Activated T-cell treated with anti-CD3 and anti-CD28 coated beads, Interleukin-2, amount 50 U/mL, for 4 hours (primary cell): ENCODE measurements at places on chromosomes 2 and 18. TPM values are rescaled to one million over a fixed set of nuclear protein-coding genes. Genes with fewer than 3 reads are reported as not detected.

DNA sequence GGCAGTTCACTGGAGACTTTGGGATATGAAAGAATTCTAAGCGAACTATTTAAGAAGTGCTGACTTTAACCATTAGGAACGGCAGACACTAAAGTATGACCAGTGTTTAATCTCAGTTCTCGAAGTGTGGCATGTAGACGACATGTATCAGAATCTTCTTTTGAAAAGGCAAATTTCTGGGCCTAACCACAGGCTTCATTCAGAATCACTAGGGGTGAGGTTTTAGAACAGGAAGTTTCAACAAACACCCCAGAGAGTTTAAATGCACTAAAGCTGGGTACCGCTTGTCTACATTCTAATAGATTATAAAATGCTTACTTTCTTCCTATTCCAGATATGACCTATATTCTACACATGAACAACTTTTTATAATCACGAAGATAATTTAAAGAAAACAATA lies 180.3 kb downstream of the ANKRD44 start:
- no peak for DNase-seq

GRCh38 chr2:1675633-1676032 lies 68.7 kb downstream of the PXDN start:
- no peak for DNase-seq

GRCh38 chr2:104088745-104089144 lies 765.2 kb upstream of the POU3F3 start:
- DNase-seq = no peak

DNA sequence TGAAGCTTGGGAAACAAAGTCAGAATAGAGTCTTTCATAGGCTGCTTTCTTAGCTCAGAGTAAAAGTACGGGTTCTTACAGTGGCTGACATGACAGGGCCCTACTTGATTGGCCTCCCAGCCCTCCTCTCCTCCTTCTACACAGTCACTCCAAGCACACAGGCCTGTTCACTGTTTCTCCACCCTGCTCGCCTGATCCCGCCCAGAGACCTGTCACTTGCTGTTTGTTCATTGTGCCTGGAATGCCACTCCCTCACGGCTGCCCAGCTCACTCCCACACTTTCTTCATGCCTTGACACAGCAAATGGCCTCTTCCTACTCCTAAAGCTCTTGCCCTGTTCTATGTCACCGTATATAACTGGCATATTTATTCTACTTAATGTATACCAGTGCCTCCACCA lies 104.8 kb downstream of the MAP4K4 start:
- DNase-seq = no peak

GRCh38 chr2:235449568-235449967 lies 44.3 kb upstream of the AGAP1 start:
- DNase-seq = no peak

DNA sequence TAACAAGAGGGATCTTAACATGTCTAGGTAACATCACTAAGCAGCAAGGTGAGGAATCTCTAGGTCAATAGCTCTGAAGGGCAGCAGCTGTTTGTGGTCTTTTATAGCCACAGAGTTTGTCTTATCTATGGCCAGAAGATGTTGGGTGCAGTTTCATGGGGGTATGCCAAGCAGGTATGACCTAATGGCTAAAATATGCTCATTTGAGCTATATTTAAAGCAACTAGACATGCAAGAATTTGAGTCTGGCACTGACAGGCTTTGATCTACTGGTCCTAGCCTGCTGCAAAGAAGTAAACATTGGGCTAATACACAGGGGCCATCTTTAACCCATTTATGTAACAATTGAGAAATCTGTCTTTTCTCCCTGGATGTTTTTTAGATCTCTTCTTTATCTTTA lies 13.9 kb upstream of the UGP2 start:
- no peak for DNase-seq

- no peak for DNase-seq
These were observed 282.2 kb upstream of the SOX11 start for GRCh38 chr2:5409898-5410381.

- peak; percentile 12 for DNase-seq
These were observed 686 bp downstream of the UBXN4 start for GRCh38 chr2:135742325-135742757.

GRCh38 chr2:207929923-207930322 lies 95.4 kb downstream of the PLEKHM3 start:
- DNase-seq = no peak

DNA sequence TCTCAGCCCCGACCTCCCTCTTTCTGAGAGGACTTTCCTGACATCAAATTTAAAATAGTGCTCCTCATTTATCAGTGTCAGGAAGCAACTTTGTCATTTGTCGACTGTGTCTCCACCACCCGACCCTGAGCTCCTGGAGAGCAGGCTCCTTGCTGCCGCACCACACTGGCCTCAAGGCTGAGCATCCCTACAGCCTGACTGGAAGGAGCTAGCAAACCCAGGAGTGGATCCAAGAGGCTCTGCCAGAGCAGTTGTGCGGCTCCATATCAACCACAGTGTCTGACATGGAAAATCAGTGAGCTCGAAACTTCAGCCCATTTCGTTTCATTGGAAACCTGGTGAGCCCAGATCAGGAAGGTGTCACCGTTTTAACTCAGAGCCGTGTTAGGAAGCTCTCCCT lies 125.2 kb downstream of the PTGR3 start:
- no peak for DNase-seq

DNA sequence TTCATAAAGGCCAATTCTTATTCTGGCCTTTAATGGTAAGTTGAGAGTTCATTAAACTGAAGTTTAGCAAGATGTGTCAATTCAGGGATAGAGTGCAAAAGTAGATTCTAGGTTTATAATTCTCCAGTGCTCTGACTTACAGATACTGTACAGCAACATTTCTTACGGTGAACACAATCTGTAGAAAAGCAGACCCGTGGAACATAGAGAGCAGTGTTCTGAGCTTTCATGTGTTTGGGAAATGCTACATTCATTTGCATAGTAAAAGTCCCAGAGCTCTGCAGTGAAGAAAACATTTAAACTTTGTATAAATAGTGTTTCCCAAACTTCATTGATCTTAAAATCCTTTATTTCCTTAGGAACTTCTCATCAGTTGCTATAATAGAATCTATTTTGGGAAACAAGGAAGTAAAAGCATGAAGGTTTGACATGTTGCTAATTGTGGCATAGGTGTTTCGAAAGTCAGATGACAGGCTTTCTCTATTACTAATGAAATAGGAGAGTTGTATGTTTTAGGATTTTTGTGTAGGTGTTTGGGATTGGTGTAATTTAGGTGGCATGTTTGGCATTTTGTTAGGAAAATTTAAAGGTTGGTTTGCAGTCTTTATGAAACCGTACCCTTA lies 138.2 kb downstream of the ASXL3 start:
- no peak for DNase-seq

- no peak for DNase-seq
These were observed 419.6 kb downstream of the NRXN1 start for GRCh38 chr2:50612306-50612705.

GRCh38 chr2:219430633-219431615 lies 3.7 kb upstream of the SPEG start:
- no peak for DNase-seq

- no peak for DNase-seq
These were observed 17.1 kb downstream of the VSNL1 start for GRCh38 chr2:17557596-17557995.

DNA sequence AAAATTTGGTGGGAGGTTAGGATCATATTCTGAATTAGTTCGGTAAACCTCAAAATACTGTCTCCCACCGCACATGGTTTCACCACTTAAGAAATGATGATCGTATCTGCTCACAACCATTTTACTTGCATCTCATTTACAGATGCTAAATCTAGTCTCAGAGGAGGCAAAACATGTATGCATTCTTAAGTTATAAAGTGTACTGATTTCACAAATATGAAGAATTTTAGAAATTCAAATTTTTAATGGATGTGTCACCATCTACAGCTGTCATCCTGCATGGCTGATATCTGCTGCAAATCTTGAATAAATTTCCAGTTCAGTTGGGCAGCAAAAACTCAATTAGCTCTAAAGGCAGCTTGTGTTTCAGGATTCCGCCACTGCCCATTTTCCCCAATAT lies 243.3 kb upstream of the KCNJ3 start:
- DNase-seq = no peak

DNA sequence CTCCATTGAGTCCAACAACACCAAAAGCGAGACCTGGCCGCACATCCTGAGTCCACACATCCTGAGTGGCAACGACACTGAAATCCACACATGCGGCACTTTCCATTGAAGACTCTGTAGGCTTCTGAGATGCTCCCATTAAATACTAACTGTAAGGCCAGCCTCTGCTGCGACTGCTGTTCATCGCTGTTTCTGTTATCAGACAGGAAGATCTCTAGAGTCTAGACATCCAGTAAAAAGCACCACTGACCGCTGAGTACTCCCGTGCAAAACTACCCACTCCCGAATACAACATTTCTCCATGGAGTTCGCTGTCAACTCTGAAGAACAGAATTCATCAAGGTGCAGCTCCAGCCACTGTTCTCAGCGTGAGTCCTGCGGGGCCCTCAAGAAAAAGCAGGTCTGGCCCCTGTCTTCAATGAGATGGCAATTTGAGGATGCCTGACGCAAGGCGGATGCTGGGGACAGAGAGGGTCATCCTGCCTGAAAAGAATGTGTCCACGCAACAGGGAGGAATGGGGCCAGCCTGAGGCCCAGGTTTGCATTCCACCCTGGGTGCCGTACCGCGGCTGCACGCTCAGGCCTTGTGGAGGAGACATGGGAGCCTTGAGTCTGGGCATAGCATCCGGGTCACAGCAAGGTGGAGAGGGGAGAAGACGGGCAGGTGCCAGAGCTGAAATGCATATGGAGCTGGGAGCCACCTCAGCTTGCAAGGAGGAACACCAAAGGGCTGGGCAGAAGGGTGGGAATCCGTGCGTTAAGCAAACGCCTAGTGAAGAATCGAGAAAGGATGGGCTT lies 61.9 kb downstream of the ZNF516 start:
- no peak for DNase-seq

- no peak for DNase-seq
These were observed 3.6 kb downstream of the MZT2A start for GRCh38 chr2:131488306-131489205.

DNA sequence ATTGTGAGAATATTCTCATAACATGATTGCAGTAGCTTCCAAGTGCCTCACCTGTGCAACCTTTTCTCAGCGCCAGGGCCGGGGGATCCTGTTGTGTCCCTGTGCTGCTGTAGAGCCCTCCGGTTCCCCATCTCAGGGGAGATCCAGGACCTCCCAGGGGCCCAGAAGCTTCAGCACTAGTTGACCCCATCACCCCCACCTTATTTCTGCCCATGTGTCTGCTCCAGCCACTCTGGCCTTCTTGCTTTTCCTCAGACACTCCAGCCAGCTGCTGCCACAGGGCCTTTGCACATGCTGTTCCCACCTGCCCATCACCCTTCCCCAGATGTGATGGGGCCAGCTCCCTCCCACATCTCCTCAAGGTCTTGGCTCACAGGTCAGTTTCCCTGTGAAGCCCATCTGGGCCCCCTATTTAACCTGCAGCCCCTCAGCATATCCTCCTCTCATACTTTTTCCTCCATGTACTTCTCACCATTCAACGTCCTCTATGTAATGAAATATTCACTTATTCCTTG lies 226.5 kb downstream of the SEPTIN10 start:
- DNase-seq = no peak

DNA sequence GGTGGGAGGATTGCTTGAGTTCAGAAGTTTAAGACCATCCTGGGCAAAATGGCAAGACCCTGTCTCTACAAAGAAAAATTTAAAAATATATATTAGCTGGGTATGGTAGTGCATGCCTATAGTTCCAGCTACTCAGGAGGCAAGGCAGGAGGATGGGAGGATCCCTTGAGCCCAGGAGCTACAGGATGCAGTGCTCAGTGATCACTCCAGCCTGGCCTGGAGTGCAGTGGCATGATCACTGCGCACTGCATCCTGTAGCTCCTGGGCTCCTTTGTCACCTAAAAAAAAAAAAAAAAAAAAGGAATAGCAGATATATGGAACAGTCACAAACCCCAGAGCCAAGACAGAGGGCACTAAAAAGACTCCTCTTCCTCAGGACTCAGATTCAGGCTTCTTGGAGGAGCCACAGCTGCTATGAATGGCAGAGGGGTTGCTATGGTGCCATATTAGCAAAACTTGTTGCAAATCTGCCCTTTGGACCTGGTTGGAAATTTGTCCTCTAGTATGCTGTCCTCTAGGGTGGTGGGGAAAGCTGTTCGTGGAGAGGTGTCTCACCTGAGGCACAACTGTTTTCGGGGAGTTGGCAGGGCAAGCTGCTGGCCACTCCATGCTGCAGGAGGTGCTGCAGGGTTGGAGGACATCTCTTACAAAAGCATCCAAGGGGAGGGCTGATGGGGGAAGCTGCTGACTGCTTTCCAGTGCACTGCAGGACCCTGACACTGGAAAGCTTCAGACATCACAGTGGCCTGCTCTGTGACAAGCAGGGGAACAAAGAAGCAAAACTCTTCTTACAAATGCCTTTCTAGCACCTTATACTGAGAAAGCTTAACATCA lies 22.7 kb downstream of the CYP20A1 start:
- no peak for DNase-seq

DNA sequence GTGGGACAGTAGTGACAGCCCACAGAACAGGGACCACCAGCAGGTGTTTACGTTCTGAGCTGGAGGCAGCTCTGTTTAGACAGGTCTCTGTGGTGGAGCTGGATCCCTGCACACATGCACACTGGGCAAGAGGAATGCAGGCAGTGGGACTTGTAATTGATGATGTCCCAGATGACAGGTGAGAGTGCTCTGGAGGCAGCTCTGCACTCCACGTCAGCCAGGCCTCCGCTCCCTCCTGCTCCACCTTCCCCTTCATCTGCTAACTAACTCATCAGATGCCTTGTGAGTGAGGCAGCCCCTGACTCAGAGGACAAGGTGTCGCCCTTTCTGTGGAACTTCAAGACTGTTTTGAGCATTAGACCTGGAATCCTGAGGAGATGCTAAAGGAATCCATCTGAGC lies 53.2 kb downstream of the SH3YL1 start:
- DNase-seq = no peak

DNA sequence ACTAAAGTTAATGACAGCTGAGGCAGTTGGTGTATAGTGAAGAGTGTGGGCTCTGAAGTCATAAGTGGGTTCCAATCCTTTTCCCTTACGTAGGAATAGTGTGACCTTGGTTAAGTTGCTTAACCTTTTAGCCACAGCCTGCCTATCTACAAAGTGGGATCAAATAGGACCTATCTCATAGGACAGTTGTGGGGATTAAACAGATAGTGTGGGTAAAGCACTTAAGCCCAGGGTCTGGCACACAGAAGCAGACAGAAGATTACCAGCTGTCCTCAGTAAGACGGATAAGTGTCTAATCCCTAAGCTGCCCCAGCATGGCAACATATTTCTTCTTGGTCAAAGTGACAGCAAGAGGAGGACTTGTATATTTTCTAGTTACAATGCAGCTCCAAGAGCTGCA lies 28.2 kb downstream of the UBE2F start:
- DNase-seq = no peak

COL6A3 gene
- total RNA-seq = 19.2 TPM

ESPNL gene
- total RNA-seq = 0.14 TPM

GPBAR1 gene
- total RNA-seq = 0.68 TPM

FSHR gene
- total RNA-seq = not detected

CNDP1 gene
- 0.40 TPM for total RNA-seq

CPO gene
- total RNA-seq = not detected

RUFY4 gene
- total RNA-seq = not detected

CDH19 gene
- total RNA-seq = not detected

AQP12A gene
- total RNA-seq = not detected
